Fibroblast of the aortic adventitia (primary cell): ENCODE measurements at places on chromosomes 16 and 17. TPM values are rescaled to one million over a fixed set of nuclear protein-coding genes. Genes with fewer than 3 reads are reported as not detected.
A peak's percentile ranks its signal among the peaks of the same experiment; 100 is the strongest.

Gene CCDC92B
- not detected in 2 replicates for total RNA-seq

Gene HOXB6
- 0.63 and 13.1 TPM in 2 replicates for total RNA-seq

Gene CLCN7
- 64.8 and 432 TPM in 2 replicates for total RNA-seq

Gene YPEL3
- 15.8 and 19.8 TPM in 2 replicates for total RNA-seq

DNA sequence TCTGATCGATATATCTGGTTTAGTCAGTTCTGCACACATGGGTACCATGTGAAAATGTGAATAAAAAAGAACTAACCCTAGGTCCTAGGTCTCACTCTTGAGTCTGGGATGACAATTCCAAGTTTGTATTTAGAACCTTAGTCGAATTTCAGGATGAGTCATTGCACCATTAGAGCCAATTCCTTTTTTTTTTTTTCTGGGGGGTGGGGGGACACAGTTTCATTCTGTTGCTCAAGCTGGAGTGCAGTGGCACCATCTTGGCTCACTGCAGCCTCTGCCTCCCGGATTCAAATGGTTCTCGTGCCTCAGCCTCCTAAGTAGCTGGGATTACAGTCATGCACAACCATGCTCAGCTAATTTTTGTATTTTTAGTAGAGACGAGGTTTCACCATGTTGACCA lies 41.6 kb downstream of the SPAG9 start:
- DNase-seq = peak; percentile 57

DNA sequence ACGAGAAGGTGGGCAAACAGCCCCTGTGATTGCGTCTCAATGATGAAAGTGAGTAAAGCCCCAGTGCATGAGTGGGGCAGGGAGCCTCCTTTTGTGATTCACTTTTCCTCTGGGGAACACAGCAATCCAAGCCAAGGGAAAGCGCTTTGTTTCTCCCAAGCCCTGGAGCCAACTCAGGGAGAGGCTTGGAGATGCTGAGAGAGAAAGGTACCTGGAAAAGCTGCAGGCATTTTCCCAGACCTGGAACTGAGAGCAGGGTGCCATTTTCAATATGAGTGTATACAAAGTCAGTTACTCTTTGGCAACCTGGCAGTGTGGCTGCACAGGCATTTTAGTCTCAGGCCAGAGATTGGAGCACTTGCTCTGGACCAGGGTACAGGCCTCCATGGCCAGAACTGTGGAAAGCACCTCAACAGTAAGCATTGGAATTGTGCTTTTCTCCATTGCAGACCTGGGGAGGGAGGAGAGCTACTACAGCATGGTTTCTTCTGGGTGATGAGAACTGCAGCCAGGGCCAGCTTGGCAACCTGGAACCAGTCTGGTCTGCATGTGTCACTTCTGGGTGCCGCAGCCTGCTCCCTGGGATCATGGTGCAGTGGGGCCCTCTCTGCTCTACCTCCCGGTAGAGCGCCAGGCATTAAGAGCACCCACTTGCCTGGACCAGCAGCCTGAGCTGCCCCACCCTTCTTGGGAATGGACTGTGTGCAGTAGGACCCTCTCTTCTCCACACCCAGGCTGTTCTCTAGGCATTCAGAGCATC lies 89.0 kb upstream of the CDH5 start:
- DNase-seq = no peak

DNA sequence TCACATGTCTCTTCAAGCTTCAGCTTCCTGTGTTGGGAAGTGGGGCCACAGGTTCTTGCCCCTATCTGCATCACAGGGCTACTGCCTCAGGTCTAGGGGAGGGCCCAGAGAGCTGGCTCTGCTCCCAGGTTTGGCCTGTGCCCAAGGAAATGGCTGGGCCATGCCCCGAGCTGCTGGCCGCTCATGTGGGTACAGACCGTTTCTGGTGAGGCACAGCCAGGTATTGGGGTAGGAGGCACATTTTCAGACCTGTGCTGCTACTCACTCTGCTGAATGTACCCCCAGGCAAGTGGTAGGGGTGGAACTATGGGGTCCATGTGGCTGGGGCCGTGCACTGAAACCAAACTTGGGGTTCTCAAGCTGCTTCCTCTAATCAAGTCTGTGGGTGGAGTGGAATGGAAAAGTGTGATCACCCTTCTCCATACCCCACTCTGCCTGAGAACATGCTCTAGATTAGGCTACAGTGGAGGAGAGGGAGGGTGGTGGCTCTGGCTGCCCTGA lies 4.6 kb downstream of the GAS2L2 start:
- DNase-seq = no peak

GRCh38 chr16:3063625-3064386 lies 1.6 kb upstream of the IL32 start:
- no peak for DNase-seq

- DNase-seq = no peak
These were observed at the start of gene NOD2 for GRCh38 chr16:50692999-50693781. NOD2 (plus strand) TSS chr16:50693606; CDS start chr16:50699496, 5,890 bp downstream.

GRCh38 chr17:70608193-70608592 lies 438.9 kb downstream of the KCNJ2 start:
- DNase-seq = no peak

DNA sequence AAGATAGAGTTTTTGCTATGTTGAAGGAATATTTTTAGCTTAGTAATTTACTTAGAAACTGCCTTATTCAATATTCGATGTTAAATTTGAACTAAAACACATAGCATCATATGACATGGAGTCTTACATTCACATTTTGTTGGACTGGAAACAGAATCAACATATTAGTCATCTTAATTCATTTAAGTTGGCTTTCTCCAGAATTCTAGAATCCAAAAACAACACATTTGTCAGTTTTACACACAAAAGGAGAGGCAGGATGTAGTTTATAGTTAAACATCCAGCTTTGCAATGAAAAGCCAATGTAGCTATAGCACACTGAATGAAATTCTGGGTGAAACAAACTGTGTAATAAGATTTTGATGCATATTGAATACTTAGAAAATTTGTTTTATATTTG lies 43.3 kb downstream of the WWOX start:
- peak; percentile 77 for DNase-seq

GRCh38 chr17:59542960-59543635 lies 22.3 kb upstream of the DHX40 start:
- DNase-seq = no peak

DNA sequence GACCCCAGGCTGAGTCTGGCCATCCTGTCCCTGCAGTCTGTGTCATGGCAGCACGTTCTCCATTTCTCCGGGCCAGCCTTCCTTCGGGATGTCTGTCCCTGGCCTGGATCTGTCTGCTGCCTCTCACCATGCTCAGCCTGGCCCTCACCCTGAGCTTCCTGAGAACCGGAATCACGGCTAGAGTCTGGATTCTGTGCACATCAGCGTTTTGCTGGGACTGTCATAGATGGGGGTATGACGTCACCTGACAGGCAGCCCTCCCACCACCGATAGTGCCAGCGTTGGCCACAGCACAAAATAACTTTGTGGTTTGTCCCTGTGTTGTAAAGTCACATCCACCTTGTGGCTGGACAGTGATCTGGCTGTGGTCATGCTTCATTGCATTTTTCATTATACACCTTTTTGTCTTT lies 59.2 kb downstream of the B9D1 start:
- DNase-seq = no peak

DNA sequence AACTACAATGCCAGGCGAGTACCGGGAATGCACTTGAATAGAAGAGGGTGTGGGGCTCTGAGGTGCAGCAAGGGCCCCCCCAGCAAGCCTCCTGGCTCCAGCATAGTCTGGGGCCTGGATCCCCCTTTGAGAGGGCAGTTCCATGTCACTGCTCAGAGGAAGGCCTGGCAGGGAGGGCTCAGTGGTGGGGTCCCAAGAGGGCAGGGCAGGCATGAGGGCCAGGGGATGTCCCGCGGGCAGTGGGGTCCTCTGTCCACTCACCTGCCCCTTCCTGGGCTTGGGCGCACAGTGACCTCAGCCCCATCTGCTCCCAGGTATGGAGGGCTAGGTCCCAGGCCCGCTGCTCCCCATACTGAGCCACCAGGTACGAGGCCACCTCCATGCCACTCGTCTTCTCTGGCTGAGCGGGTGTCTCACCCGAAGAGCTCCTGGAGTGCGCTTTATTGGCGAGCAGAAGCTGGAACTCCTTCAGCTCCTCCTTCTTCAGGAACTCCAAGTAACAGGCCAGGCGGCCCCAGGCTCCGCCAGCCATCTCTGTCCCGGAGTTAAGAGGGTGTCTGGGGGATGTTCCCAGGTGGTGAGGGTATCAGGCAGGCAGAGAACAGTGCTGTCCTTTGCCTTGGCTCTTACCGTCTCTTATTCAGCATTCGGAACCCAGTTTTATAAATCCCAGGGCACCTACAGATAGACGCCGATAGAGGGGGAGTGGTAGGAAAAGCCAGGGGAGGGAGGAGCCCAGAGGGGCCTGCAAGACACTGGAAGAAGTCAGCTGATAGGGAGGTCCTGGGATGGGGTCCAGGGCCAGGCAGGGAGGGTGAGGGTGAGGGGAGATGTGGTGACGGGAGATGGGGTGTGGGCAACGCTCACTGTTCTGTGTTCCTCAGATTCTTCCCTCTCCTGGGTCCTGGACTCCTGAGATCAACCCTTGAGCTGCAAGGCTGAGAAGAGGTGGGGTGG lies 605 bp downstream of the NLRP1 start:
- DNase-seq = peak; percentile 73

- DNase-seq = no peak
These were observed 41.4 kb upstream of the CIBAR2 start for GRCh38 chr16:85153656-85154091.

DNA sequence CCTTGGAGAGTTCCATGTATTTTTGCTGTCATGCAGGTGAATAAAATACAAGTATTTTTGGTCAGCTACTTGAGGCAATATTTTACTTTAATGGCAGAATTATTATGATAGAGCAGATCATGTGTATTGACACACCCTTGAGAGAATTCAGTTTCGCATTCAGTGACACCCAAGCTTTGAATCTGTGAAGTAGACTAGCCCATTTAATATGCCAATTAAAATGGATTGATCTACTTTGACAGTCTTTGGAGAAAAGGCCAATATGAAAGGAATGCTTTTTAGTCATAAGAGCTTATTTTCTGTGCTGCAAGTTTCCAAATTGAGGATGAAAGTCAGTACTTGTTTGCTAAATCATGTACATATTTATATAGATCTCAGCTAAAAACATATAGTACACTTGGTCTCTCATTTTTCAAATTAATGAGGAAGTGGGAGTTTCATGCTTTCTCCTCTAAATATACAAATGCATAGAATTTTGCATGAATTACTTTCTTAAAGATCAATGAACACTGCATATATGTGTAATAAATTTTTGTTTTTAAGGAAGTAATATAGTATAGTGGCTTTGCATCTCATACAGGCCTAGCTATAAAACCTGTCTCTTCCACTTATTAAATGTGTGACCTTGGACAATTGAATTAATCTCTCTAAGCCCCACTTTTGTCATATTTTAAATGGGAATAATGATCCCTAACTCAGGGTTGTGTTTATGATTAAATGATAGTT lies 161.5 kb downstream of the PHKB start:
- DNase-seq = no peak

DNA sequence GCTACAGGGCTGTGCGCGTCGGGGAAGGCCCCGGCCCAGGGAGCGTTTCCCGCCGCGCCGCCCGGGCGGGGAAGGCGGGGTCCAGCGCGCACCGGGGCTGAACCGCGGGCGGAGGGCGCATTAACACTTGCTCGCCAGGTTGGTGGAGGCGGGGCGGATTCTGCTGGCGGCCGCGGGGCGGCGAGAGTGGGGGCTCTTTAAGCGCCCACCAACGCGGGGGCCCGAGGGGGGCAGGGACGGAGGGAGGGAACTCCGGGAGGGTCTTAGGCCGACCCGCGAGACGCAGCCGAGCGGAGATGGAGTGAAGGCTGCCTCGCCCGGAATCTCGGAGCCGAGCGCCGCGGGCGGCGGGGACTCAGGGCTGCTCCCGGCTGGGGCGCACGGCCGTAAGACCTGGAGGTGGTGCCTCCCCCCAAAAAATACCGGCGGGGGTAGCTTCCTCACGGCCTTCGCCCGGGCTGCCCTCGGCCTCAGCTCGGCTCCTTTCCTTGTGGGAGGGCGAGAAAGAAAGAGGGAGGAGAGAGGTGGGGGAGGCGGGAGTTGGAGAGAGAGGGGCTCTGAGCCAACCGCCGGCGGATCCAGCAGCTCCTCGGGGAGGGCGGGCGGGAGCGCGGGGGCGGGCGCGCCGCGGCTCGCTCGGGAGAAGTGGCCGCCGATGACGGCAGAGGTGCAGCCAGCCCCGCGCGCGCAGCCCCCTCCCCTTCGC lies 415 bp upstream of the FOXF1 start:
- DNase-seq = peak; percentile 80

DNA sequence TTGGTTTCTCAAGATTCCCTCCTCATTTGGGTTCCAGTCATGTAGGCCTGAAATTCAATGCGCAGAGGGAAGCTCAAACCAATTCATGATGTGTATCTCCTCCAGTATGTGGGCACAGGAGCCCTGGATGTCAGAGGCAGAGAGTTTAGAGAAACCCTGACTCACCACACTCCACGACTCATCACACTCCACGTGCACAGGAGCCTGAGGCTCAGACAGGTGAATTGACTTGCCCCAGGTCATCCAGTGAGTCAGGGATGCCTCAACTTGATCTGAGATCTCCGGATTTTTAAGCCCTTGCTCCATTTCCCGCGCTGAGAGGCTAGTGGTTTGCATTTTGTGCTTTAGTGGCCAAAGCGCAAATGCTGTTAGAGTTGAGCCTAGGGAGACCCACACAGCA lies 183.9 kb downstream of the HAPSTR1 start:
- no peak for DNase-seq

- no peak for DNase-seq
These were observed 654 bp upstream of the SCNN1B start for GRCh38 chr16:23301251-23302044.

DNA sequence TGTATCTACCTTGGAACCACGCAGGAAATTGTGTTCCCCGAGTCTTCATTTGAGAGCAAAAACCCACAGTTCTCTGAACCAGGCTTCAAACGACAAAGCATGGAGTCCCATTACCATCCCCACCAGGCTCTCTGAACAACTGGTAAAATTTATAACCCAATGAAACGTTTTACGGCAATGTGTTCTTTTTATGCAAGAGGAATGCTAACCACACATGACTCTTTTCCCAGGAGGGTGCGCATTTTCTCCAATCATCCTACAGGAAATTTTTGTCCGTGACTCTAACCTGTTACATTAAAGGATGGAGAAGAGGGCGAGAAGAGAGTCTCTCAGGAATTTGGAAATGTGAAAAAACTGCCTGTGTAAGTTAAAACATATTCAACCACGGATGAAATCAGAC lies 17.8 kb downstream of the STX8 start:
- DNase-seq = no peak

DNA sequence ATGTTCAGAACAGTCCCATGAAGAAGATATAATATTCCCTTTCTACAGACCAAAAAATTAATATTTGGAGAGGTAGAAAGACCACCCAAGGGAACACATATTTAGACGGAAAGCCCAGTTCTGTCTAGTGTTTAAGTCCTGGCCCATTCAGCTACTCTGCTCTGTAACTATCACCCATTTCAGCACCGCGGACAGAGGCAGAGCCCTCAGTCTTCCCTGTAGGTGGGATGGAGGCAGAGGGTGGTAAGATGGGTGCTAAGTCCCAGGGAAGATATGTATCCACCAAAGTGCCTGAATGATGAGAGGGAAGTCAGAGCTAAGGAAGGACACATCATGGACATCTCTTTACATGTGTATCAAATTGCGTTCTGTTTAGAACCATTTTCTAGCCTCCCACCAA lies 27.8 kb upstream of the C16orf78 start:
- no peak for DNase-seq
